Stimulated activated CD4-positive, alpha-beta T cell treated with anti-CD3 and anti-CD28 coated beads, Interleukin-1b, Interleukin-23, amount 100 ng/mL, for 1 hour (primary cell): ENCODE measurements at places on chromosomes 3 and 15.

DNA sequence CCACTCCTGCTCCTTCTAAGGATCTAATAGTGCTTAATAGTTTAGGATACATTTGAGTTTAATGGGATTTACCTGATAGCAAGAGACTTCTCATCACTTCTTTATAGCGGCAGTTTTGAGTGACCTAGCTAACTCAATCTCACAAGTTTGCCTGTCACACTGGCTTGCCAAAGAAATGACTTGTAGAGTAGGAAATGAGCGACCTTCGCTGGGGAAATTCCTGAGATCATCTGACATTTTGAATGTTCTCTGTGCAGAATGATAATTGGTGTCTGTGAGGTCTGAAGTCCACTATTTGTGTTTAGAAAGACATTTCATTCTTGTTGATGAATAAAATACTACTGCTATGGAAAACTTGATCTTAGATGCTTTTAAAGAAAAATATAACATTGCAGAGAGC, 30.3 kb downstream of the SUCLG2 start:
- no peak for DNase-seq

GRCh38 chr3:189952272-189952671, 168.4 kb downstream of the P3H2 start:
- DNase-seq = no peak

DNA sequence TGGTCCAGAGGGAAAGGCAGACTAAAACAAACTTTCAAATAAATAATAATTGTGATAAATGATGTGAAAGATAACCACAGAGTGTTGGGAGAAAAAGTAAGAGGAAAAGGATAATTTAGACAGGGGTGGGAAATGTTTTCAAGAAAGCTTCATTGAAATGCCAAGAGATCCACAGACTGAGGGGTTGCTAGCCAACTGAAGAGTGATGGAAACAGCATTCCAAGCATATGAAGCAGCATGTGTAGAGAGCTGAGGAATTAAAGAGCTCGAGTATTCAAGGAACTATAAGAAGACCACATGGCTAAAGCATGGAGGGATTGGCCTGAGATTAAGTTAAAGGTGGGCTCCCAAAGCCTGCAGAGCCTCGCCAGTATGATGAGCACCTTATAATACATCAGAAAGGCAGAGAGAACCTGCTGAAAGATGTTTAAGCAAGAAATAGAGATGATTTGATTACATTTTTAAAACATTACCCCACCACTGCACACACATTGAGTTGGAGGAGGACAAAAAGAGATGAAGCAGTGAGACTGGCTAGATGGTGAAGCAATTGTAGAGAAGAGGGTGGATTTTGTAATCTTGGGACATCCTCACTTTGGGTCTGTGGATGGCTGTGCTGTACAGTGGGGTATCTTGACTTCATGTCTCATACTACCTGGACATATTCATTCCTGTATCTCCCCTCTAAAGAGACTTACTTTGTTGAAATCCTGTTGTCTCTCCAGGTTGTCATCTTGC, 100.8 kb downstream of the STAC start:
- no peak for DNase-seq

GRCh38 chr3:128787256-128788253, 61.6 kb downstream of the RAB7A start:
- no peak for DNase-seq

DNA sequence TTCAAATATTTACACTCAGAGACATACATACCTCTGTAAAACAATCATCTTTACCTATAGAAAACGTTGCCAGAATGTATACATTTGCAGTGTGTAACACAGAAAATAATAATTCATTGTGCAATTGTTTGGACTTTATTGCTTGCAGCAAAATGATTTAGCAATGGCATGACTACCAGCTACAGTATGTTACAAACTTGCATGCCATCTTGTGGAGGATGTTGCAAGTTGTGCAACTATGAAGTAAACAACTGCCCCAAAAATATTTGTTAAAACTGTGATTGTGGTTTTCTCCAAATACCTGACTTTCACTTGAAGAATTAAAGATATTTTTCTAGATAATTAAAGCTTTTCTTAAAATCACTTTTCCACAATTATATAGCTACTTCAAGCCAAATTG, 27.1 kb upstream of the C3orf49 start:
- no peak for DNase-seq

DNA sequence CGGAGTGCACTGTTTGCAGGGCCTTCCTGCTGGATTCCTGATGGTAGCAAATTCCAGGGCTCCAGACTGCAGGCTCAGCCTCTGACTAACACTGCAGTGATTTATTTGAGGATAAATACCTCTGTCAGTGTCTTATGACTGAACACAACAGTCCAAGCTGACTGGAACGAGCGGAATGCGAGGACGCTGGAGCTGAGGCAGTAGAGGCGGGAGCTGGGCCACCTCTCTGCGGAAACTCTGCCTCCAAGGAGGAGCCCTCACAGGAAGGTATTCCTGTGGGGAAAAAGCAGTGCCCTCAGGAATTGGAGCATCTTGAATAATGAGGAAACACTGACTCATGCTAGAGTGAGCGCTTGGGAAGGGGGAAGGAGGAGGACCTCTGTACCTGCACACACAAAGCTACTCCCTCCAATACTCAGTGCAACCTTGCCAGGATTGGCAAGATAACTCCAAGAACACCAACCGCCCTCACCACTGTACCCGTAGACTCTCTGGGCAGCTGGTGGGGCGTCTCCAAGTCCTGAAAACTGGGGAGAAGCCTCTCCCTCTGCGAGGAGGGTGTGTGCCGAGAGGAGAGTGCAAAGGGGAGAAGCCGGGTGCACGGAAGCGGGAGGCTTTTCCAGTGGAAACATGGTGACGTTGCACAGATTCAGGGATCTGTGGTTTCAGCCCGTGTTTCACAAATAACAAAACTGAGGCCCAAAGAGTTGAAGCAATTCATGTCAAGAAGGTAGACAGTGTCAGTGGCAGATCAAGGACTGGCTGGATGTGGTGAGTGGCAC, 43.0 kb downstream of the VGLL4 start:
- DNase-seq = no peak

- DNase-seq = no peak
Measured at GRCh38 chr3:125059488-125060245, 3.9 kb upstream of the HEG1 start.

DNA sequence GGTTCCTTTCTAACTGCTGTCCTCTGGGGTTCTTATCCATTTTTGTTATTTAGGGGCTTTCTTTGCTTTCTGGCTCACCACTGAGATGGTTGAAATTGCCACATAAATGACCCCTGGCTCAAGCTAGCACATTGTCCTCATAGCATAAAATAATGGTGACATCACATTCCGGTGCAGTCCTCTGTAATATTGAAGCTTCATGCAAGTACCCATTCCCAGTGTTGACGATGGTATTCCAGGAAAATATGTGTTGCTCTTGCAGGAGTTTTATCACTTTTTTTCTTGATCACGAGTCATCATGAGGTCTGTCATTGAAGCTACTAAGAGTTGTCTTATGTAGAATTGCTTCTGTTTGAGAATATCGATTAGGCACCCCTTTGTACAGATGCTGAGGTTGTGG, 56.1 kb downstream of the CRTC3 start:
- DNase-seq = no peak

GRCh38 chr3:43405888-43406642, 119.7 kb downstream of the SNRK start:
- DNase-seq = no peak

- DNase-seq = no peak
Measured at GRCh38 chr3:147089286-147089685, 317.1 kb downstream of the ZIC4 start.

- DNase-seq = no peak
Measured at GRCh38 chr15:53665930-53666329, 93.5 kb downstream of the WDR72 start.

DNA sequence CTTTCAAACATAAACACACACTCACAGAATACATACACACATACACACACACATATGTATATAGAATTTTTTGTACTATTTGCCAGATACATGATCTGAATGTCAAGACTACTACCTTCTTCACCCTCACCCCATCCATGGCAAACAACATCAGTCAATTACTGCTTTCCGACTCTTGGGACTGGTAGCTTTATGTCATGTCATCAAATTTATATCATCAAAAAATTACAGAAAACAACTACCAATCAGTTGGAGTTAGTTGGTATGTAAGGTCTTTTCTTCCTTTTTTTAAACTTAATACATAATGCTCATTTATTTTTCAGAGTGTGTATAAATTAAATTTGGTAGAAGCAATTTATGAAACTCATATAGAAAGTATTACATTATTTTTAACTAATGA, 305.7 kb upstream of the MDFIC2 start:
- DNase-seq = no peak

DNA sequence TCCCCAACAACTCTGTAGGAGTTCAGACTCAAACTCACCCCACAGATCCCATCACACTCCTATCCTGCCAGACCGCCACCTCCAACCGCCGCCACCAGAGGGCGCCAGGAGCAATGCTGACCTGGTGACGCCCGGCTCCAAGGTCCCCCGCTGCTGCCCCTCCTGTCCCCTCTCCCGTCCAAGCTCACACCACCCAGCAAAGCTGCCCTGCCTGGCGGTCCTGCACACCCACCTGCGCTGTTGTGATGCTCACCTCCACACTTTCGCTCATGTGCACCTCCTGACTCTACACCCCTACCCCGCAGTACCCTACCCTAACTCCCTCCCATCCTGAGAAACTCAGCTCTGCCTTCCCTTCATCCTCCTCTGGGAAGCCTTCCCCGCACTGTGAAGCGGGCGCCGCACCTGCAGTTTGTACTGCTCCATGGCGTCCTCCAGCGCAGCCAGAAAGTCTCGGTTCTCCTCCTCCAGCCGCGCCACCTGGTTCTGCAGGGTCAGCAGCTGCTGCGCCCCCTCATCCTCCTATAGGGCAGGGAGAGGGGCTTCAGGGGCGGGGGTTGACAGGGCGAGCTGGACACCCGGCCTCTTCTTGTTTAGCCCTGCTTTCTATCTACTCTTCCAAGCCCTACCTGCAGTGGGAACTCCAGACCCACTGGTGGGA, 7.9 kb downstream of the KIF7 start:
- no peak for DNase-seq

GRCh38 chr3:30077746-30078145, 528.7 kb upstream of the TGFBR2 start:
- no peak for DNase-seq

DNA sequence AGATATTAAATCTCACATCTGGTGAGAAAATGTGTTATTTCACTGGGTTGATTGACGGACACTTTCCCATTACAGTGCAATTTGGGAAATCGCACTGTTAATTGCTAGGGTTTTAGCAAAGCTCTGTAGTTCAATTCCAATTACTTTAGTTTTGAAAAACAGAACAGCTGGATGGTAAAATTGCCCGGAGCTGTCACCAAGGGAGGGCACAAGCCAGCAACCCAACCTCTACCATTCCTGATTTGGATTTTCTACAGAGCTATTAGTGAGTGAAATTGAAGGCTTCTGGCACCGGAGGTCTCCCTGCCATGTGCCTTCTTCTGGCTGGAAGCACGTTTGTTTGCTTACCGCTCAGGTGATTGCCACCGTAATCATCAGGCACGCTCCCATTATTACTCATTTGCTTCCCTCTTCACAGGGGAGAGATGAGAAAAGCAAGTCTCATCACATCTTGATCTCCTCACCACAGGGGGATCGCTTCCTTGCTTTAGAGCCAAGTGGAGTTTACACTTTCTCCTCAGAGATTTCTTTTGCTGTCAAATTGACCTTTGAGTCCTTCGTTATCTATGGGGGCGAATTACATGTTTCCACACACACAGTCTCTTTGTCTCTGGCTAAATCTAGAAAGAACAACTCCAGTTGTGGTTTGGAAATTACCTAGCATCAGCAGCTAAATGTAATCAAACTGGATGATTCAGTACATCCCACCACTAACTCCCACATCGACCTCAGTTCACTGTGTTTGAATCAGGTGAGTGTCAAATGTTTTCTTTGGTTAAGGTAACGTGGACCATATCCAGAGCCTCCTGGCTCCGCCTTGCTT, 421.7 kb upstream of the GOLIM4 start:
- DNase-seq = no peak

DNA sequence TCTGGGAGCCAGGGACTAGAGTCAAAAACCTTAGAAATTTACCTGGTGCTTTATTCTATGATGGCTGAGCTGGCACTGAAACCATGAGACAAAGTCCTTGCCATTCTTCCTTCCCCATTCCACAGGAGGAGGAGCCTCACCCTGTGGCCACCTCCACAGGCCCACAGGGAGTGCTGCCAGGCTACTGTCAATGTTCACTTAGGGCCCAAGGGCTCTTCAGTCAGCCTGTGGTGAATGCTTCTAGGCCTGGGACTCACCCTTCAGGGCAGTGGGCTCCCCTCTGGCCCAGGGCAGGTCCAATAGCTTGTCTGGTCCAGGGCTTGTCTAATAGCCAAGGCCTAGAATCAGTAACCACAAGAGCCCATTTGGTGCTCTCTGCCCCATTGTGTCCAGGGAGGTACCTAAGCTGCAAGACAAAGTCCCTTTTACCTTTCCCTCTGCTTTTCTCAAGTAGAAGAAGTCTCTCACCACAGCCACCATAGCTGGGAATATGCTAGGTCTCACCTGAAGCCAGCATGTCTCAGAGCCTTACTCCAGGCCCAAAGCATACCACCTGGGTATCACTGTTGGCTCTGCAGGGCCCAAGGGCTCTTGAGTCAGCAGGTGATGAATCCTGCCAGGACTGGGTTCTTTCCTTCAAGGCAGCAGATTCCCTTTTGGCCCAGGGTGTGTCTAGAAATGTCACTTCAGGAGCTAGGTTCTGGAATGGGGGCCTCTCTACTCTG, 61.8 kb upstream of the CHRNB4 start:
- DNase-seq = no peak

GRCh38 chr15:32730677-32731654, 13.2 kb downstream of the GREM1 start:
- no peak for DNase-seq

GRCh38 chr15:56871185-56871584, 47.3 kb upstream of the TCF12 start:
- DNase-seq = no peak

DNA sequence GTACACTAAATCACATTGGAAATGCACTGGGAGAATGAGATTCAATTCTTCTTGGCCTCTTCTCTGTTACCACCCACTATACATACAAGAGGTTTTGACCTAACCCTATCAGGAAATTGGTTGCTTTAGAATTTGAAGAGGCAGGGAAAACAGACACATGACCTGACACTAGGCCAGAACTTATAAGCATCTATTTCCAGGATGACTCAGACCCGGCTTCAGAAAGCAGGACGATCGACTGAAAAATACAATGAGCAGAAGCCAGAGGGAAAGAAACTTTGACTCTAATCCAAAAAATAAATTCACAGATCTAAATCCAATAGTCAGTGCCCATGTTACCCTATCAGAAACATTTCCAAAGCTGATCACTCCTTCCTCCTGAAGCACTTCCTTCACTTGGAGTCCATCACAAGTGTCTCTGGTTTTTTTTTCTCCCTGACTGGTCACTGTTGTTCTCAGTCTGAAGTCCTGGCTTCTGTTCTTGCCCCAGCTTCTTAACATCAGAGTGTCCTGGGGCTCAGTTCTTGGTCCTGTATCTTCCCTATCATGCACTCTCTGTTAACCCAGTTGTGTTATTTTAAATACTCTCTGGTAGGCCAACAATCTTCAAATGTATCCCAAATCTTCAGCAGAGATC, 133.6 kb downstream of the P2RY1 start:
- DNase-seq = no peak
